ENCODE measurements at places on chromosomes 1 and 21. TPM values are rescaled to one million over a fixed set of nuclear protein-coding genes. Genes with fewer than 3 reads are reported as not detected.

RAB7B gene
- total RNA-seq = 0.67 TPM

ICOSLG gene
- 5.9 TPM for total RNA-seq

RNF223 gene
- not detected for total RNA-seq

FCER1G gene
- total RNA-seq = 6.1 TPM

RSPO1 gene
- not detected for total RNA-seq

DNAJB4 gene
- total RNA-seq = 72.4 TPM

S100A7 gene
- total RNA-seq = not detected

CLIC6 gene
- total RNA-seq = 2.2 TPM

TCHHL1 gene
- not detected for total RNA-seq

CHAF1B gene
- 1.3 TPM for total RNA-seq

SUSD4 gene
- 36.5 TPM for total RNA-seq

CFHR5 gene
- not detected for total RNA-seq

FCRL5 gene
- not detected for total RNA-seq

PCP4L1 gene
- total RNA-seq = 0.55 TPM

PPIE gene
- total RNA-seq = 28.7 TPM

ZNF593OS gene
- not detected for total RNA-seq

PRAMEF4 gene
- not detected for total RNA-seq

RIPPLY3 gene
- not detected for total RNA-seq

ECM1 gene
- 19.4 TPM for total RNA-seq

PLA2G5 gene
- total RNA-seq = 49.4 TPM

OBSCN gene
- total RNA-seq = 411 TPM

GLMN gene
- total RNA-seq = 5.8 TPM

RXFP4 gene
- total RNA-seq = not detected

COL8A2 gene
- total RNA-seq = 1.5 TPM

ADORA3 gene
- 0.25 TPM for total RNA-seq

GCSAML gene
- total RNA-seq = not detected

OR2T2 gene
- not detected for total RNA-seq

MEX3A gene
- 0.15 TPM for total RNA-seq

TSTD1 gene
- 15.5 TPM for total RNA-seq

Measured in heart right ventricle (tissue), 16 donors.